ENCODE measurements at places on chromosomes 5 and 9.

DNA sequence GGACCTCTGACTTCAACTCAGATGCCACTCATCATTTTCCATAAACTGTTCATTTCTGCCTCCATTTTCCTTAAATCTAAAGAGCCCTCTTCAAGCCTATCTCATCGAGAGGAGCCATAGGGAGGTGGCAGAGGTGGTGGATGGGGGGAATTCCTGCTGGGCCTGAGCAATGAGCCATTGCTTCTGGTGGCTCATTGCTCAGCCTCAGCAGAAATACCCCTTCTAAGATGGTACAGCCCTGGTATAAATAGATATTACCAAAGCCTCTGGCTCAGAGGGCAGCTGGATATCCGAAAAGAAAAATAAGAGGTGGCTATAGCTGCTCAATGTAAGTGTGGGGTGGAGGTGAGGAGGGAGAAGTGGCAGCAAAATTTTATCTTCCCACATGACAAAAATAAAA, 313.5 kb downstream of the CAAP1 start:
- no peak for DNase-seq

DNA sequence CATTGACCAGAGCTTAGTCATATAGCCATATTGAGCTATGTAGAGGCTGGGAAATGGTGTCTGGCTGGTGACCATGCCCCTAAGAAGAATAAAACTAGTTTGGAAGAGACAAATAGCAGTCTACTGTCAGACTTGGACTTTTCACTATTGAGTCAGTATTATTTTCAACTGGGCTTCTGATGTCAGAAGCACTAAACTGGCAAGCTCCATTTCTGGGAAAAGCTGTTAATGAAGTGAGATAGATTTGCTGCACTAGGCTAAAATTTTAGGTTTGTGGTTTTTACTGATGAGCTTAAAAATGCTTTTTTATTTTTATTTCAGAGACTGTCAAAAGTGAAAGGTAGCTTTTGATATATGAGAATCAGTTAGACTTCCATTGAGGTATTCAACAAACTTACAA, 220.2 kb downstream of the RAB3C start:
- DNase-seq = no peak

- DNase-seq = no peak
These were observed 165.8 kb downstream of the INSYN2B start for GRCh38 chr5:169814522-169814921.

DNA sequence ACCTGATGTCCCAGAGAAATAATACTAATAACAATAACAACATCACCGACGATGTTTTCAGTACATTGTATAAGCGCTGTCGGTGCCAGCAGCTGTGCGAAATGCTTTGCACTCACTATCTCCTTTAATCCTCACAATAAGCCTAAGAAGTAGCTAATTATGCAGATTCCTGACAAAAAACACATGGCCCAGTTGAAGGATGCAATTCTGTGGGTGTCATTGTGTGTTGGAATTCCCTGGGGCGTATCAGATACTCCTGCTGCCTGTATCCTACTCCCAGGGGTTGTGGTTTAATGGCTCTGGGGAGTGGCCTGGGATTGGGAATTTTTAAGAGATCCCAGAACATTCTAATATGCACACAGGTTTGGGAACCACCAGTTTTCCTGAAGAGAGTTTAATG, 154.0 kb downstream of the RGS3 start:
- DNase-seq = no peak

- DNase-seq = no peak
These were observed 119.8 kb upstream of the TBC1D2 start for GRCh38 chr9:98375138-98375726.

GRCh38 chr5:136766456-136766855, 401.1 kb upstream of the TRPC7 start:
- no peak for DNase-seq

DNA sequence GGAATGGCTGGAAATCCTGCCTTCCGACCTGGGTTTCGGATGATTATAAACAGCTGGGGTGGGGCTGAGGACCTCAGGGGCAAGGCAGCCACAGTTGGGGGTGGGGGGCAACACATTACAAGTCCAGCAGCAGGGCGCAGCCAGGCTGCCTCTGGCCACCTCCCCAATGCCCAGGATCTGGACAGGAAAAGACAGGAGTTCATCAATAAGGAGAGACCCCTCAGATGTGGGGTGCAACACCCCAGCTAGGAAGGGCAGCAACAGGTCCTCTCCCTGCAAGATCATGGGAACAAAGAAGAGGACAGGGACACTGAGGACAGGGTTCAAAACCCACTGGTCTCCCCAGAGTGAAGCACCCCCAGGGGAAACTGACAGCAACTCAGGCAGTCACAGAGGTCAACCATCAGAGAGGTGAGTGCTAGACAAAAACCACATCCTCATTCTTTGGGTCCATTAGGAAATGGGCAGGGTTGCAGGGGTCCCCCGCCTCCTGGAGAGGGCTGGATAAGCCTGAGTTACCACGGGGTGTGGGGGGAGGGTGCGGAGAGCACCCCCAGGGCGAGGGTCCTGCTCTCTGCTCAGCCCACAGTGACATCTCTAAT, 33.5 kb downstream of the SEMA4D start:
- DNase-seq = no peak

DNA sequence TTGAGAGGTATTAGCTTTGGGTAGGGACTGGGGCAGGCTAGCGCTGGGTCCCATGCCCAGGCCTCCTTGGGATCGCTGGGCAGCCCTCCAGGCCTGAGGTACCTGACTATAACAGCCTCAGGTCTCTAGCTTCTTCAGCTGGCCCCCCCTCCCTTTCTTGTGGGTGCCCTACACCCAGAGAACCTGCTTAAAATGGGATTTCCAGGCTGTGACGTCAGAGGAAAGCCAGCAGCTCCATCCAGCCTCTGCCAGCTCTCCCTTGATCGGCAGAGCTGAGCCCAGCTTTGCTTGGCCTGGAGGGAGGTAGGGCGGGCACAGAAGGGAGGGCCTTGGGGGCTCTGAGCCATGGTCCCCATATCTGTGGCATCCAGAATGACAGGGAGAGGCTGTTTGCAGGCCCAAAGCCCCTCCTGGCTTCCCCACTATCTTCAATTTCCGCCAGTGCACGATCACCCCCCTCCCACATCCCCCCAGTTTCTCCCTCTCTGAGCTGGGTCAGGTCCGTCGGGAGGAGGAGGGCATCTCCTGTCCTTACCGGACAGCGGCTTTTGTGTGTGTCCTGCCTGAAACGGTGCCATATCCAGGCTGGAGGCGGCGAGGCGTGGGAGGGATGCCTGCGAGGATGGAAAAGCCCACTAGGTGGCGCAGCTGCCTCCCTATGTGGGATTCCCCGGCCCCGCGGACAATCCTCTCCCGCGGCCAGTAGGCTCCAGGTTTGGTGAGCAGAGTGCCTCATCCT, 10.8 kb downstream of the REEP2 start:
- peak; percentile 90 for DNase-seq

DNA sequence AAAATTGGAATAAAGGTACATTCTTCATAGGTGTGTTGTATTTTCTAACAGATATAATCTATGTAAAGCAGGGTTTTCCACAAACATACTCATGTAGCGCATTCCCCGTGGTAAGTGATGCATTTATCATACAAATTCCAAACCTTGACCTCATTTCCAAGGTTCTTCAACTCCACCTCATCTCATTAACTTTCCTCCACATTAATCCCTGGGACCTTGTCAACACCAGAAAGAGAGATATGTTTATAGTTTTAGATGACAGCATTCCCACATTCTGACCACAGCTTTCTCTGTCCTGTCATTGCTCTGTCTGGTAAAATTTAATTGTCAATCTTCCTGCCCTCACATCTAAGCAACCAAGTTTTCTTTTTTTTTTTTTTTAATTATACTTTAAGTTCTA, 415.1 kb downstream of the TMEM161B start:
- no peak for DNase-seq

GRCh38 chr5:150642567-150642927, 2.1 kb downstream of the SYNPO start:
- DNase-seq = peak; percentile 57

GRCh38 chr9:137077010-137077747, at the start of gene UAP1L1:
Gene UAP1L1 (plus strand): TSS chr9:137077517. CDS start chr9:137077533, 16 bp downstream.
- DNase-seq = peak; percentile 84

DNA sequence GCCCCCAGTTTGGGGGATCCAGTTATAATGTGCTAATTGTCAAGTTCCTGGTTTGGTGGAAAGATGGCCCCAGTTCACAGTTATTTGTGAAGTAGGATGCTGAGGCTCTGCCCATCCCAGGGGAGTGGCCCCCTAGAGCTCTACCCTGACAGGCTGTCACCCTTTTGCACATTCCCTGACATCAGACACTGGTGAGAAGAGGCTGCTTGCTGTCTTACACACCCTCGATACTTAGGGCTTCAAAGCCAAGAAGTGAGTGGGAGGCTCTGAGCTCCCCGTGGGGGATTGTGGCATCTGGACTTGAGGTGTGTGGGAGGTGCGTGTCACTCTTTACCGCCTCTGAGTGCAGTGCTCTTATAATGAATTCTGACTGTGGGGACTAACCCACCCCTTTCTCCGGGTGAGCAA, 168.5 kb downstream of the DOCK2 start:
- no peak for DNase-seq

DNA sequence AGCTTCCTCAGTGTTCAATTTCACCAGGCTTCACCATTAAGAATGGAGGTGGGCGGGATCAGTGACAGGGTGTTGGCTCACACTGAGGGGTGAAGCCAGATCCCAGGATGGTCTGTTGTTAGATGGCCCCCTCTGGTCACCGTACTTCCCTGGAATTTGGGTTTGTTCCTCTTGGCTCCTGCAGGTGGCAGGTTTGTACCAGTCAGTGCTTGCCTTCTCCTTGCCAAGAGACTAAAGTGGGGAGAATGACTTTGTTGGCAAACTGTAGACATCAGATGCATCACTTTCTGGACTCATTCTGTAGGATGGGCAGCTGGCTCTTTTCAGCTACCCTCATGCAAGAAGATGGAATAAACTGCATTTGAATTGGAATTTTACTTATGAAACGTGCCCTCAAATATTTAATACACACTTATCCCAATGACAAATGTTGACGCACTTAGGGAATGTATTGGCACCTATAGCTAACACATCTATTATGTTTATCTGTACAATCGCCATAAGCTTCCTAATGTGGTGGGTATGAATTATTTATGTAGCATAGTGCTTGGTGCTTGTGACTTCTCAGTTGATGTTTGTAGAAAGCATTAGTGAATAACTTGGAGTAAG, 31.4 kb upstream of the ANKRD55 start:
- DNase-seq = no peak

- DNase-seq = no peak
These were observed 161.7 kb upstream of the LHFPL2 start for GRCh38 chr5:78810098-78810920.

- no peak for DNase-seq
These were observed 42.0 kb upstream of the ENTREP1 start for GRCh38 chr9:69283003-69283402.

GRCh38 chr9:18385696-18386490, 88.1 kb upstream of the ADAMTSL1 start:
- DNase-seq = no peak

- DNase-seq = no peak
These were observed 61.3 kb downstream of the KDM4C start for GRCh38 chr9:6819112-6819511.

- DNase-seq = no peak
These were observed 391.1 kb downstream of the TMEM38B start for GRCh38 chr9:106085479-106085878.

DNA sequence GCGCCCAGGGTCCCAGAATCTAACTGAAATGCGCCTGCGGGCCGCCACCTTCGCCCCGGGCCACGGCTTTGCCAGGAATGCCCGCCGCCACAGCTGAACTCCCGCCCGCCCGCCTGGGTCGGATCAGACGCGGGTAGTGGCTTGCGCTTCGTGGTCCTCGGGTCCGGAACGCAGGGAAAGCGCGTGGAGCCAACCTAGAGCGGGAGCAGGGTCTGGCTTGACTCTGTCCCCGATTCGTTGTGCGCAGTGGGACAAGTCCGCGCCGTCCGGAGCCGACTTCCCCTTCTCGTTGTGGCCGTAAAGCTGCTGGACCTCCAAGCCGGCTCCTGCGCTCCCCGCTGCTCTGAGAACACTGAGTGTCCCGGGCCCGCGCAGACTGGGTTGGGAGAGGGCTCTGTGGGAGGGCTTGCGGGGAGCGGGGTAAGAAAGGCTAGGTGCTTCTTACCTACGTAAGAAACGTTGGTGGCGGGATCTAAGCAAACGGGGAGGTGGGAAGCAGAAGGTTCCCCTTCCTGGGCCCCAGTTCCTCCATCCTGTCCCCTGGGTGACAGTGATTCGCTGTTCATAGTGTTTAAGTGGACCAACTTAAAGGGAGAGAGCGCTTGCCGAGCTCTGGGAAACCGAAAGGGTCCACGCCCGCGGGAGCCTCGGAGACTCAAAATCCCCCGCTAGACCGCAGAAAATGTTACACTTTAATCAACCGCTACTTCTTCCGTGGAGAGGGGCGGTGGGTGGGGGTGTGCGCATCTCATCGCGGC, 4.4 kb upstream of the FOXE1 start:
- DNase-seq = no peak

DNA sequence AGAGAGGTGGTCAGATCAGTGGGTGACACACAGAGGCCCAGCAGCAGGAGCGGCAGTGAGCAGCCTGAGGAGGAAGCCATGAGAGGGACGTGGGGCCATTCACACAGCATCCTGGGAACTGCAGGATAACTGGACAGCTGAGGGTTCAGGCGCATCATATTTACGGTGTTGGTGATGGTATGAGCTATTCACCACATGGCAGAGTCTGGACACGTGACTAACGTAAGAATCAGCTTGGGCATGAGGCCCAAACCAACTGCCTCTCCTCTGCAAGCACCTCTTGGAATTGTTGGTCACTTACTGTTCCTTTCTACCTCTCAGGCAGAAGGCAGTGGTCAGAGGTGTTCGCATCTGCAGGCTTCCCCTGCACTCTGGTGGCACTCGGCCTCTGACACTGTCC, 141.1 kb downstream of the ENTREP1 start:
- DNase-seq = no peak

- no peak for DNase-seq
These were observed 206.4 kb downstream of the COMMD10 start for GRCh38 chr5:116291271-116291670.

- no peak for DNase-seq
These were observed 41.5 kb downstream of the ALG2 start for GRCh38 chr9:99180199-99180598.

- no peak for DNase-seq
These were observed 97.1 kb upstream of the CDH6 start for GRCh38 chr5:31096238-31096865.

- DNase-seq = no peak
These were observed 248.7 kb upstream of the MAP3K1 start for GRCh38 chr5:56566374-56567249.

GRCh38 chr5:138035605-138036537, 3.0 kb upstream of the FAM13B start:
- peak; percentile 67 for DNase-seq

- DNase-seq = no peak
These were observed 9.5 kb downstream of the MSX2 start for GRCh38 chr5:174733836-174734235.

DNA sequence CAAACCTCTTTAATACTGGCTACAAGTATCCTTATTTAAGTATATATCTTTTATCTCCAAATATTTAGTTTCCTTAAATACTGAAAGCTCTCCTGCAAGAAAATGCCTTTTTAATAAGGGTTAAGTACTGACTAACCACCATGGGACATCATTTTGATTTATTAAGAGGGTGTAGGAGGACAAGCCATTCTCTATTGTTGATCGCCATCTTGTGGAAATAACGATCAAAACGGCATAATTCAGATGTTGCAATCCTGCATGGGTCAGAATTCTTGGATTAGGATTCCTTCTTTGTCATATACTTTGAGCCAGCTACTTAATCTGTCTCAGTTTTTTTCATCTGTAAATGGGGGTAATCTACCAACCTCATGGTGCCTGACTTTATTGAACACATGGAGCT, 28.7 kb upstream of the C5orf46 start:
- DNase-seq = no peak
